HS-5 (cell line): ENCODE measurements at places on chromosomes 2 and 18.

GRCh38 chr18:3294435-3295080, 32.6 kb downstream of the MYL12B start:
- DNase-seq = no peak

GRCh38 chr2:17311771-17312511, 206.3 kb downstream of the RAD51AP2 start:
- no peak for DNase-seq

DNA sequence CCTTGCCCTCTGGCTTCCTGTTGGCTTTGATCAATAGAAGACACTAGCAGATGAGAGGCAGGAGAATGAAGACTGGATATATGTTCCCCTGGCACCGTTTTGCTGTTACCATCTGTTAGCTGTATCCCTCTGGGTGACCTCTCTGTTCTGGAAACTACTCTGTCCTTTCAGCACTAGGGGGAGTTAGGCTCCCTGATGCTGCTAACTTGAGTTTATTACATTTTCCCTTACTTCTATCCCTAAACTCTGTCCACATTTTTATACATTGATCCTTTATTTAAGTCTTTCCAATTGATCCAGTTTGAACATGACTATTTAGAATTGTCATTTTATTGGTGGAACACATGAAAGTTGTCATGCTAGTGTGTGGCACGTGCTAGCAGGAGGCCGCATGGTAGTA, 1014.3 kb upstream of the CDH2 start:
- no peak for DNase-seq

GRCh38 chr2:20302019-20302418, 48.6 kb downstream of the PUM2 start:
- DNase-seq = no peak

- no peak for DNase-seq
These were observed 99.6 kb upstream of the MBOAT2 start for GRCh38 chr2:9102861-9103662.

GRCh38 chr2:29950481-29950880, 29.1 kb upstream of the ALK start:
- DNase-seq = no peak

DNA sequence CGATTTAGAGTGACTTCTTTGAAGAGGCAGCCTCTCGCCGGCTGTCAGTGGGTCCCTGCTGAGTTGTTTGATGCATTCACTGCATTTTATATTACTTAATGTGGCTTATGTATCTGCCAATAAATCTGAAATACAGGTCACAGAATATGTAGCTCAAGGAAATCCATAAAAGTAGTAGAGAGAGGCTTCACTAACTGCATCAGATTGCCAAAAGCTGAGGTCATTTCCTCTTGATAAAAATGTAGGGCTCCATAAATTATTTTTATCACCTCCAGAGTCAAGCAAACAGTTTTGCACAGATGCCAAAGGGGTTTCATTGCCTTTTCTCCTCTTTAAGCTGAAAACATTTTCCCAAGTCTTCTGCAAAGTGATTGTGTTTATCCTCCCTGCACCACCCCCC, 36.5 kb upstream of the CCDC93 start:
- DNase-seq = no peak

DNA sequence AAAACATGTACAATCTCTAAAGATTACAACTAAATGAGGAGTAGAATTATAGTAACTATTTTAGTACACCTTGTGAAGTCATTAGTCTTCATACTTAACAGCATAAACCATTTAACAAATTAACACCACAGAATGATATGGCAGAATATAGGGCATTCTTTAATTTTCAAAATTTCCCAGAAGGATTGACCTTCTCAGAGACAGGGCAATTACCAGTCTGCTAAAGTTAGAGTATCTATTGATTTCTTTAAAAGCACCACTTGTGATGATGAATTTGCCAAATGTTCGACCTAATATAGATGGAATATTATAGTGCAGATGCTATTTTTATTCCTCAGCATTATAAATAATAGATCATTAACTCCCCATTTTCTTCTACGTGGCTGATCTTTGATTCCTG, 192.6 kb downstream of the DPP4 start:
- no peak for DNase-seq

DNA sequence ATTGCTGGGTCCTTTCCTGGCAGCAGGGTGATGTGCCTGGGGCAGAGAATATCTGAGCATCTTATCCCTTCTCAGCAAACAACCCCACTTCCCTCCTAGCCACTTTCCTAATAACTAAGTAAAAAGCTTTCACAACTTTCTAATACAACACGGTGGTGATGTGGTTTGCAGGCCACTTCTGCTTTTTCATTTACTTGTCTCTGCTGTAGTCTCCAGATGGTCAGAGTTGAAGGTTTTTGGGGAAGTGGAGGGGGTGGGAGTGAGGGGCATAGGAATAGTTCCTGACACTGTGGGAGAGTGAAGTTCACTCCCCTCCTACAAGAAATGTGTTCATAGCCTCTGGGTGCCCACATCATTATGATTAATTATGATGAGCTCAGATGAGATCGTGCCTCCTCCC, 11.6 kb downstream of the OXER1 start:
- no peak for DNase-seq

DNA sequence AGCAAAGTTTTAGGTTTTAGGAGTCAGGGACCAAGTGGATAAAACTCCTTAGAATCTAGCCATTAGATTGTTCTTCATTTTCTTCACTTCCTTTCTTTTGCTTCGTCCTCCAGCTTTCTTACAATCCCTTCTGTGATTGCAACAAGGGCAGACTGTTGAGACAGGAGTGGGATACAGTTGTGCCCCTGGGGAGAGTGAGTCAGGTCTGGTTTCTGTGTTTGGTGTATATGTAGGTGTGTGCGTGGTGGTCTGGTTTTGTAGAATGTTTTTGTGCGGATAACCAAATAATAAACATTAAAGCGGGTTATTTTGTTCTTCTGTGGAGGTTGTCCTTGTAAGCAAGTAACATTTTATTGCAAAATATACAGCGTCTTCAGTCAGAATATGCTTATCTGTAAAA, 7.3 kb downstream of the INSIG2 start:
- DNase-seq = no peak

GRCh38 chr2:121185571-121186074, 99.4 kb downstream of the TFCP2L1 start:
- no peak for DNase-seq

DNA sequence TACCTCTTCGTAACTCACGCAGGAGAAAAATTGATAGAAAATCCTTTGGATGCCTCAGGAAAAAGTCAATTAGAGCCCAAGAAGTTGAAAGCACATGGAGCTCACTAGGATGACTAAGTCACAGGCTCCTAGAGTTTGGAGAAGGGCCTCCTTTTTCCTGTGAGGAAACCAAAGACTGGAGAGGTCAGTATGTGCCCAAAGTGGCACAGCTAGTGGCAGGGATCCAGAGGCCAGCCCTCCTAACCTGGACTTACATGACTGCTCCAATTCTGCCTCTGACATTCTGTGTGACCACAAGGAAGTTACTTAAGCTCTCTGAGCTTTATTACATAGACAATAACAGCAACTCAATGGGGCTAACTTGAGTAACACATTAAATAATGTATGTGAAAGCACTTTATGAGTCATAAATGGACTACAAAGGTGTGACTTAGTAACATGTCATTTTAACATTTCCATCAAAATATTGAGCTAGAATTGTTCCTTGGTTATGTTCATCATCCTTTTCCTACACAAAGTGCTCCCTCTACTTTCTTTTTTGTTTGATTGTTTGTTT, 91.6 kb downstream of the DHRS9 start:
- no peak for DNase-seq

GRCh38 chr2:55771612-55772011, 78.0 kb upstream of the PNPT1 start:
- DNase-seq = peak; percentile 20

DNA sequence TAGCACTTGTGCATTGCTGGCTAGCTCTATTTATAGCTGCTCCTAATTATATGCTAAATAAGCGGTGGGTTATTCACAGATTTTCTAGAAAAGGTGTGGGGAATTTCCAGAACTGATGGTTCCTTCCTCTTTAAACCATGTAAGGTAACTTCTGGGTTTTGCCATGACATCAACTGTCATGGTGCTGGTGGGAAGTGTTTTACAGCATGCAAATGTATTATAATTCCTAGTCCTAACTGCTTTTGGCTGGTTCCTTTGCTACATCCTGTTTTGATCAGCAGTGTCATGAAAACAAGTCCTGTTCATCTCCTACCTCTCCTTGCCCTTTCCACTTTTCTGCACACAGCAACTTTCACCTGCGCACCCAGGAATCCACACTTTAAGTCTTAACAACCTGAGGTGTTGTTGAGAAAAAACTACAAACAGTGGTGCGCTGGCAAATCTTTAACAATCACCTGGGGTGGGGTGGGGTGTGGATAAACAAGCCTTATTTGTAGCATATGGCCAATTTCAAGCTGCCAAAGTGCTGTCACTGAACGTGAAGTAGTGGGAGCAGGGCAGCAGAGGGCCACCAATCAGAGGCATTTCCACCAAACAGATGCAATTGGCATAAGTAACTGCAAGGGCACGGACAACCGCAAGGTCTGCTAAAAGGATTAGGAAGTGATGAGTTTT, 33.4 kb upstream of the SKOR2 start:
- no peak for DNase-seq
